Stomach (tissue), 19 donors: ENCODE measurements at places on chromosomes 16 and 17. TPM values are rescaled to one million over a fixed set of nuclear protein-coding genes. Genes with fewer than 3 reads are reported as not detected.

GRCh38 chr16:52535076-52535475 is 11.9 kb downstream of the TOX3 start:
- H3K4me1 ChIP-seq, result peaks cover 21% of the 10 kb centered on the region
- no peak overlapping the region for H3K27ac ChIP-seq
- no peaks in the 10 kb centered on the region for H3K27me3 ChIP-seq
- H3K4me3 ChIP-seq, result no peak overlapping the region
- no peaks in the 10 kb centered on the region for H3K36me3 ChIP-seq
- DNase-seq, result peak; percentile 15

DNA sequence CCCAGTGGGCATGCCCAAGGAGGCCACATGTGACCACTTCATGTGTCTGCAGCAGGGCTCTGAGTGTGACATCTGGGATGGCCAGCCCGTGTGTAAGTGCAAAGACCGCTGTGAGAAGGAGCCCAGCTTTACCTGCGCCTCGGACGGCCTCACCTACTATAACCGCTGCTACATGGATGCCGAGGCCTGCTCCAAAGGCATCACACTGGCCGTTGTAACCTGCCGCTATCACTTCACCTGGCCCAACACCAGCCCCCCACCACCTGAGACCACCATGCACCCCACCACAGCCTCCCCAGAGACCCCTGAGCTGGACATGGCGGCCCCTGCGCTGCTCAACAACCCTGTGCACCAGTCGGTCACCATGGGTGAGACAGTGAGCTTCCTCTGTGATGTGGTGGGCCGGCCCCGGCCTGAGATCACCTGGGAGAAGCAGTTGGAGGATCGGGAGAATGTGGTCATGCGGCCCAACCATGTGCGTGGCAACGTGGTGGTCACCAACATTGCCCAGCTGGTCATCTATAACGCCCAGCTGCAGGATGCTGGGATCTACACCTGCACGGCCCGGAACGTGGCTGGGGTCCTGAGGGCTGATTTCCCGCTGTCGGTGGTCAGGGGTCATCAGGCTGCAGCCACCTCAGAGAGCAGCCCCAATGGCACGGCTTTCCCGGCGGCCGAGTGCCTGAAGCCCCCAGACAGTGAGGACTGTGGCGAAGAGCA is 4.4 kb downstream of the WFIKKN2 start:
- peaks cover 14% of the 10 kb centered on the region for H3K27me3 ChIP-seq
- no peak for DNase-seq
- H3K4me1 ChIP-seq, result peaks cover 7% of the 10 kb centered on the region
- H3K36me3 ChIP-seq, result no peaks in the 10 kb centered on the region

DNA sequence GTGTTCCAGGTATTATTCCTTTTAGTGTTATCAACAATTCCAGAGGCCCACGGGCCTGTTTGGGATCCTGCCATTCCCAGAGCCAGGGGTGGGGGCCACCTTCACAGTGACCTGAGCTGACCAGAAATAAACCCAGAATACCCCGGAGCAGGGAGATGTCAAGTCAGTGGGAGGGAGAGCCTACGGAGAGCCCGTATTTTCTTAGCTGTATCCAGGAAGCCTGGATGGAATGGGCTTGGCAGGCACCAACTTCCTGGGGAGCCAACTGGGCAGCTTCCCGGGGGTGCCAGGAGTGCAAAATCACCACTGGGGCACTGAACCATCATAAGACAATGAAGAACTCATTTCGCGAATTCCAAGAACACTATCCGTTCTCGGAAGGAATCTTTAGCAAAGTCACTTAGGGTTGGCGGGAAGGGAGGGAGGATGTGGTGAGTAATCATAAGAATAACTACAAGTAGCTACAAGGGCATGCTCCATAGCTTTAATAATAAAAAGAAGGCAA is 13.2 kb upstream of the MRTFB start:
- H3K4me1 ChIP-seq, result no peaks in the 10 kb centered on the region
- no peak overlapping the region for H3K4me3 ChIP-seq
- no peaks in the 10 kb centered on the region for H3K27me3 ChIP-seq
- H3K27ac ChIP-seq, result peak overlapping the region; percentile 66
- no peaks in the 10 kb centered on the region for H3K36me3 ChIP-seq

- no peak overlapping the region for H3K27ac ChIP-seq
- peaks cover 7% of the 10 kb centered on the region for H3K4me1 ChIP-seq
- H3K36me3 ChIP-seq, result no peaks in the 10 kb centered on the region
- no peak overlapping the region for H3K4me3 ChIP-seq
These were observed 5.5 kb downstream of the MFSD6L start for GRCh38 chr17:8793649-8794048.

Gene KRT27
- polyA plus RNA-seq, result not detected

- no peak overlapping the region for H3K4me3 ChIP-seq
- no peaks in the 10 kb centered on the region for H3K4me1 ChIP-seq
- no peak for DNase-seq
- peaks cover 53% of the 10 kb centered on the region for H3K36me3 ChIP-seq
These were observed 12.2 kb upstream of the DUS1L start for GRCh38 chr17:82077617-82078358.

GRCh38 chr17:12911239-12911638 is 106.6 kb downstream of the ELAC2 start:
- H3K36me3 ChIP-seq, result peaks cover 6% of the 10 kb centered on the region
- no peak for DNase-seq
- H3K4me3 ChIP-seq, result no peak overlapping the region
- no peaks in the 10 kb centered on the region for H3K4me1 ChIP-seq

DNA sequence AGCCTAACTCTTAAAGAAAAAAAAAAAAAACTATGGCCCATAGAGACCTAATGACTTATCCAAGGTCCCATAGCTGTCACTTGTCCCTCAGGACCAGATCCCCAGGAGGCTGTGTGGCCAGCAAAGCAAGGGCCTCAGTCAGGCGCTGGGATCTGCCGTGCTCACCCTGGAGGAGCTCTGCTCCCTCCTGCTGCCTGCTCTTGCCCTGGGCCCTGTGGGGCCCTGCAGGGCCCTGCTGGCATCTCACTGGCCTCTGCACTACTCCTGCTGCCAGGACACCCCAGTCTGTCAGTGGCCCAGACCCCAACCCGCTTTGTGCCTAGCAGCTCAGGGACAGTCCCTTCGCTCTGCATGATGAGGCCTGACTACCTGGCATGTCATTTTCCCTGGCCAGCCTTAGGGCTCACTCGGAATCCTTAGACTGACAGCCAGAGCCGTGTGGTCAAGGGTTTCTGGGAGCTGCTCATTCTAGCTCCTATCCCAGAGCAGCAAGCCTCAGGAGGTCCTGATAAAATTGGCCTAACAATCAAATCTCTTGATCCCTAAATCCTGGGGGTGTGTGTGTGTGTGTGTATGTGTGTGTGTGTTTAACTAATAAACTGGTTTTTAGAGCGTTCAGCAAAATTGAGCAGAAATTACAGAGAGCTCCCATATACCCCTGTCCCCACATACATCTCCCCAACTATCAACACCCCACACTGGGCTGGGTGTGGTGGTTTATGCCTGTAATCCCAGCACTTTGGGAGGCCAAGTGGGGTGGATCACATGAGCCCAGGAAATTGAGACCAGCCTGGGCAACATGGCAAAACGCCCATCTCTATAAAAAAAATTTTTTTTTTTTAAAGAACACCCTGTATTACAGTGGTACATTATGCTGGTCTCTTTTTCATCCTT is 21.7 kb downstream of the KATNIP start:
- H3K4me1 ChIP-seq, result no peaks in the 10 kb centered on the region
- no peaks in the 10 kb centered on the region for H3K36me3 ChIP-seq
- DNase-seq, result no peak
- no peak overlapping the region for H3K27ac ChIP-seq
- no peaks in the 10 kb centered on the region for H3K27me3 ChIP-seq
- H3K4me3 ChIP-seq, result no peak overlapping the region

DNA sequence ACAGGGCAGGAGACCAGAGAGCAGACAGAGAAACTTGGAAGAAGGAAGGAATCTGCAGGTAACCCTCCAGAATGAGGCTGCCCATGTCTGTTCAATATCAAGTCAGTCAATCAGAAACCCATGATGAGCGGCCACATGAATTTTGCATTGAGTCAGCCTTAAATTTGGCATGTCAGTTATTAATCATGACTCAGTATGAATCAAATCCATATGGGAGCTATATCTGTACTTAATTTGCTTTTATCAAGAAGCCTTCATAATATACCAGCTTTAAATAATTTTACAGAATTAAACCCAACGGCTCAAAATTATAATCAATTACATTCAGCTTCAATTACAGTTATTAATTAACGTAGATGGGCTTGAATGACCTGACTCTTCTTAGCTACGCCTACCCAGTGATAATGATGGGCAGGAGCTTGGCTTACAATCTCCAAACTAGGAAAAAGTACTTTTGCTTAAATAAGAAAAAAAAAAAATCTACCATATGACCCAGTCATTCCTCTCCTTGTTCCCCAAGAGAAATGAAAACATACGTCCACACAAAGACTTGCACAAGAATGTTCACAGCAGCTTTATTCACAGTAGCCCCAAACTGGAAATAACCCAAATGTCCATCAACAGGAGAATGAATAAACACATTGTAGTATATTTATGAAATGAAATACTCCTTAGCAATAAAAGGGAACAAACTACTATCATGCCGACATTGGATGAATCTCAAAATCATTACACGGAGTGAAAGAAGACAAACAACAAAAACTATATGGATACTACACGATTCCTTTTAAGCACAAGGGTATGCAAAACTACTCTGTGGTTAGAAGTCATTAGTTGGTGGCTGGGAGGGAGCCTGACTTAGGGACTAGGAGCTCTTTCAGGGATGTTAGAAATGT is 48.6 kb downstream of the SLC39A11 start:
- H3K4me3 ChIP-seq, result no peak overlapping the region
- H3K4me1 ChIP-seq, result peaks cover 4% of the 10 kb centered on the region
- no peaks in the 10 kb centered on the region for H3K27me3 ChIP-seq
- H3K27ac ChIP-seq, result no peak overlapping the region
- no peaks in the 10 kb centered on the region for H3K36me3 ChIP-seq
- DNase-seq, result peak; percentile 39

DNA sequence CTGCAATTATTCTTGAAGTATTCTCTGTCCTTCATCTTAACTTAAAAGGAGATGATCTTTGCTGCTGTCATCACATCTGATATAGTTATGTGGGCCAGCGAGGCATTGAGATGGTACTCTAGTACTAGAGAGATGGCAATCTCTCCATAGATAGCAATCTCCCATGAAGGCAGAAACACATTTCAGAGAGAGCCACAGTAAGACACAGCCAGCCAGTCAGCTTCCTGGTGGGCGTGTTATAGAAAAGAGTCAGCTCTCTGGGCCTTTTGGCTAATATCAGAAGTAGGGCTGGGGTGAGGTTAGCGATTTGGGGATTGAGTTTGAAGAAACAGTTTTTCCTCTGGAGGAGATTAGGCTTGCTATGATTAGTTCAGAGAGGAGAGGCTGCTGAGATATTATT is 22.6 kb upstream of the EFCAB13 start:
- peaks cover 12% of the 10 kb centered on the region for H3K4me1 ChIP-seq
- peaks cover 43% of the 10 kb centered on the region for H3K36me3 ChIP-seq
- DNase-seq, result no peak
- H3K27me3 ChIP-seq, result no peaks in the 10 kb centered on the region
- H3K4me3 ChIP-seq, result no peak overlapping the region

- no peaks in the 10 kb centered on the region for H3K27me3 ChIP-seq
- DNase-seq, result no peak
- no peak overlapping the region for H3K4me3 ChIP-seq
- H3K4me1 ChIP-seq, result peaks cover 31% of the 10 kb centered on the region
- no peaks in the 10 kb centered on the region for H3K36me3 ChIP-seq
- peak overlapping the region; percentile 79 for H3K27ac ChIP-seq
These were observed 26.7 kb upstream of the ERN1 start for GRCh38 chr17:64156670-64157069.

Gene MSI2
- polyA plus RNA-seq, result 8.3 TPM

DNA sequence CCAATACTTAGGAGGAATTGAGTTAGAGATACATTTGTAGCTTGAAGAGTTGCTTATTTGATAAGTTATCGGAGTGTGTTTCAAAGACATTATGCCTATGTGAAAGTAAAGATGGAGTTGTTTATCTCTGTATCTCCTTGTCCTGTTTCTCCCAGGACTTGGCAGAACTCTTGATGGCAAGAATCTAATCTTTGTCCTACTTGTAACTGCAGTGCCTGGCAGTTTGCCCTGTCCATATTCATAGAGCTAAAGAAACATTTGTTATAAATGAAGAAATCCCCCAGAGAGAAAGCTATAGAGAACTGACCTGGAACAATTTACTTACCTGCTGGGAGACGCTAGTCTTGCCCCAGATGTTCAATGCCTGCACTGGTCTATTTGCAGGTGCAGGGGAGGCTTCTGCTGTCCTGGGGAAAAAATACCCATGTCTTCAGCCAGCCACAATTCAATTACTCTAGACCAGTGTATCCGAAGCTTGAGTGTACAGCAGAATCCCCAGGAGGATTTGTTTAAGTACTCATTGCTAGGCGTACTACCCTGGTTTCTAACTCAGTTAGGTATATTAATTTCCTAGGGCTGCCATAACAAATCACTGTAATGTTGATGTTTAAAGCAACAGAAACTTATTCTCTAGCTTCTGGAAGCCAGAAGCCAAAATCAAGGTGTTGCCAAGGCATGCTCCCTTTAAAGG is 410.0 kb upstream of the HSBP1 start:
- no peak overlapping the region for H3K27ac ChIP-seq
- DNase-seq, result no peak
- H3K27me3 ChIP-seq, result no peaks in the 10 kb centered on the region
- no peaks in the 10 kb centered on the region for H3K4me1 ChIP-seq
- no peaks in the 10 kb centered on the region for H3K36me3 ChIP-seq

DNA sequence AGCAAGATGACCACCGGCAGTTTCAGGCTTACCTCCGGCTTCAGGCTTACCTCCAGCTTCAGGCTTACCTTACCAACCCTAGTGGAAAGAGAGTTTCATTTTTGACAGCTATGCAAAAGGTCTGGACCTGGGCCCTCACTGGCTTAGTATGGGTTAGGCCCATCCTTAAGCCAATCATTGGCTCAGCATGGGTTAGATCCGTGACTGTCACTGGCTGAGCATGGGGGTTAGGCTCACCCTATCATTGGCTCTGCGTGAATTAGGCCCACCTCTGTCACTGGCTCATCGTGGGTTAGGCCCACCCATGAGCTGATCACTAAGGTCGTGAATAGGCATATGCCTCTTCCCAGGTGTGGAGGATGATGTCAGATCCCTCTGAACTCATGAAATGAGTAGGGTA is 8.1 kb downstream of the NDE1 start:
- DNase-seq, result no peak
- no peak overlapping the region for H3K27ac ChIP-seq
- H3K27me3 ChIP-seq, result no peaks in the 10 kb centered on the region
- peaks cover 5% of the 10 kb centered on the region for H3K36me3 ChIP-seq

Gene CD300C
- 0.75 TPM for polyA plus RNA-seq

- H3K4me1 ChIP-seq, result no peaks in the 10 kb centered on the region
- no peak for DNase-seq
- no peaks in the 10 kb centered on the region for H3K27me3 ChIP-seq
These were observed 7.3 kb upstream of the KDM8 start for GRCh38 chr16:27195941-27196595.

- H3K4me3 ChIP-seq, result no peak overlapping the region
- H3K27me3 ChIP-seq, result no peaks in the 10 kb centered on the region
- peaks cover 17% of the 10 kb centered on the region for H3K4me1 ChIP-seq
These were observed 59.5 kb upstream of the CACNG4 start for GRCh38 chr17:66904760-66905624.

- H3K4me3 ChIP-seq, result no peak overlapping the region
- H3K27me3 ChIP-seq, result no peaks in the 10 kb centered on the region
- no peak for DNase-seq
- H3K27ac ChIP-seq, result peak overlapping the region; percentile 88
These were observed 295.3 kb downstream of the SEC14L1 start for GRCh38 chr17:77436058-77436442.

Gene ZNF287
- 2.5 TPM for polyA plus RNA-seq

Gene KRT15
- polyA plus RNA-seq, result 1.4 TPM

Gene RAB37
- 5.3 TPM for polyA plus RNA-seq

- H3K4me3 ChIP-seq, result no peak overlapping the region
- H3K4me1 ChIP-seq, result peaks cover 52% of the 10 kb centered on the region
- H3K36me3 ChIP-seq, result no peaks in the 10 kb centered on the region
- no peak for DNase-seq
These were observed 81.8 kb downstream of the CNGB1 start for GRCh38 chr16:57889111-57889510.

Gene GAST
- not detected for polyA plus RNA-seq
